ENCODE measurements at places on chromosomes 3 and 15.

DNA sequence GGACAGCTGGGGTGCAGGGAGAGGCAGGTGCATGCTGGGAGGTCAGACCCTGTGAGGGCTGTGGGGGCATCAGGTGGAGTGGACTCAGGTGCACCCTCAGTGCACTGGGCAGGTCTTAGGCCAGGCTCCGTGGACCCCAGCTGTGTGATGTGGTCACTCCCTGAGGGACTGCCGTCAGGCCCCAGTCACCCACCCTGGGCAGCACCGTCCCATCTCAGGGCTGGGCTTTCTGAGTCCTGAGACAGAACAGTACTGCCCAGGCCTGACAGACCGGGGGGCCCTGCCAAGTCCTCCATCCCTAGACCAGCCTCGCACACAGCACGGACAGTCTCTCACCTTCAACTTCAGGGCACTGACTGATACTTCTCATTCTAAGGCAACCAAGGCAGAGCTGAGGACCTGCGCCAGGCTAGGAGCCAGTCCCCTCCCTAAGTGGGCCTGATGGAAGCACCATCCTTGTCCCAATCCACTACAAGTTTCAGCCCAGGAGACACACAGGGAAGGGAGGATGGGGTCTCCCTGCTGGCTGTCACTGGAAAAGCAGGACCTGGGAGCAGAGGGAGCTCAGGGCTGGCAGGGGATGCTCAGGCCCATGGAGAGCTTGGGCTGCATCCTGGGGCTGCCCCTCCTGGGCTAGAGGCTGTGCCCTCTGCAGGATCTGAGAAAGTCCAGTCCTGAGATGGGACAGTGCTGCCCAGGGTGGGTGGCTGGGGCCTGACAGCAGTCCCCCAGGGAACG, 86.3 kb downstream of the LMLN start:
- no peak for DNase-seq

- no peak for DNase-seq
These were observed 56.2 kb downstream of the SH3BP5 start for GRCh38 chr3:15276028-15276724.

GRCh38 chr3:148221303-148221702, 476.4 kb upstream of the AGTR1 start:
- no peak for DNase-seq

- no peak for DNase-seq
These were observed 18.7 kb upstream of the KPNA1 start for GRCh38 chr3:122533480-122533879.

GRCh38 chr3:145620002-145620401, 541.0 kb downstream of the PLOD2 start:
- DNase-seq, result no peak

DNA sequence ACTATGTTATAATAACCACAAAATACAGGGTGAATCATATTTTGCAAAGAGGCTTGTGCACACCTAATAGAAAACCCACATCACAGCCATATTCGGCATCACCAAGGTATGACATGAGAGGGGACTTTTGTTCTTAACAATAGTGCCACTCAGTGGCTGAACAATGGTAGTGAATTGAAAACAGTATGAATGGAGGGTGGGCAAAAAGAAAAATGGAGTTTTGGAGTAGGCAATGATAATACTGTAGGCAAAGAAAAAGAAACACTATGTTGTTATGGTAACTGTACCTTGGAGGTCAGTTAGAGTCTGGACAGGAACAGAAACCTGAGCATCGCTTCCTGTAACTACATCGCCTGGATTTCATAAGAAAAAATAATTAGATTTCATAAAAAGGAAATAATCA, 348.6 kb downstream of the PLCL2 start:
- DNase-seq, result no peak

DNA sequence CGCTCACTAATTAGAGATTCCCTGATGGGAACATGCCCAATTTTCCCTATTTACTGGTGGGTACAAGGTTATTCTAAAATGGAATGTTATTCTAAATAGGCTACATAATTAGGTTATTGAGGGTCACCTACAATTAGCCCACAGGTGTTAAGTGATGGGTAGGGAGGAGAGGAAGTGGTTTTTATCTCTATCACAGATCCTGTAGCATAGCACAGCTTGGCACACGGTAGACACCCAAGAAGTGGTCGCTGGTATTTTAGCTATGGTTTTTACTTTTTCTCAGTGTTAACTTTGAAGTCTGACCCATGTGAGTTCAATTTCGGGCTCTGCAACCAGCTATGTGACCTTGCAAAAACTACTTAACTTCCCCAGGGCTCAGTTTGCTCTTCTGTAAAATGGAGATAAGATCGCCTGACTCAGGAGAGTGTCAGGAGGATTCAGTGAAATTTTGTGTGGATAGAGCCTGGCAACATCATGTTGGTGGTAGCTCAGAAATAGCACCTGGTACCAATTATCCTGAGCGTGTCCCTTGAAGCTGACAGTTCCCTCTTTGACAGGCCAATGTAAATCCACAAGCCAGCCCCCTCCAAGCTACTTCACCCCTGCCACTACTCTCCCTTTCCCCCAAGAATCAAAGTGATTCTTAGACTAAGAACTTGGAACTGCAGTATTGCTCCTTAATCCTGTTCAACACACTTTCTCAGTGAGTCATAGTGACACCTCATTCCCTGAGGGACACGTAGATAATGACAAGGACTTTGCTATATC, 8.7 kb upstream of the LMCD1 start:
- DNase-seq, result no peak

GRCh38 chr3:131591394-131592014, 88.7 kb upstream of the MRPL3 start:
- no peak for DNase-seq

DNA sequence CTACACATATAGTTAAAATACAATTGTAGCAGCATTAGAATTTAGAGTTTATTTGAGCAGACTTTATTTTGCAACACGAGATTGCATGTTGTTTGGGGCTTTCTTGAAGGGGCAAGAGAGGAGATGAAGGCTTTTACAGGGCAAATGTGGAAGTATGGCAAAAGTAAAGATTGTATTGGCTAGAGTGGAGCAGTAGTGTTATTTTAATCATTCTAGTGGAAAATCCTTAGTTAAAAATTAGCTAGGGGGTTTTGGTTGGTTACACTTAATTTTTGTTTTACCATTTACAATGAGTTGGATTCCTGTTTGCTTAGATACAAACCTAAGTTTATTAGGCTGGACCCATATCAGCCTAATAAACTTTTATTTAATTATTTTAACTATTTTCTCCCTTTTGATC, 4.6 kb downstream of the OR5H15 start:
- DNase-seq, result no peak

GRCh38 chr3:20343790-20344189, 157.8 kb upstream of the SGO1 start:
- DNase-seq, result no peak

DNA sequence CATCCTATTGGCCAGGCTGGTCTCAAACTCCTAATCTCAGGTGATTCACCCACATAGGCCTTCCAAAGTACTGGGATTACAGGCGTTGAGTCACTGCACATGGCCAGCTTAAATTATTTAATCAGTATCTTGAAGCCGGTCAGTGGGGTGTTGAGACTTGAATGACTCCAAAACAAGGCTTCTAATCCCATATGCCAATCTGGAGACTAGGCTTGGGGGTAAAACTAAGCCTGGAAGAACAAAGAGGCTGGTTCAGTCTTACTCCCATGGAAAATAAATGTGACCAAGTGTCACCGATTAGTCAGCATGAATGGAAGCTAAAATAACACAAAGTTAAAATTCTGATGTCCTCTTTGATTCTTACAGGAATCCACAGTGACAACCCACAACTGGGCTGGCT, 509.1 kb downstream of the FOXP1 start:
- DNase-seq, result no peak

DNA sequence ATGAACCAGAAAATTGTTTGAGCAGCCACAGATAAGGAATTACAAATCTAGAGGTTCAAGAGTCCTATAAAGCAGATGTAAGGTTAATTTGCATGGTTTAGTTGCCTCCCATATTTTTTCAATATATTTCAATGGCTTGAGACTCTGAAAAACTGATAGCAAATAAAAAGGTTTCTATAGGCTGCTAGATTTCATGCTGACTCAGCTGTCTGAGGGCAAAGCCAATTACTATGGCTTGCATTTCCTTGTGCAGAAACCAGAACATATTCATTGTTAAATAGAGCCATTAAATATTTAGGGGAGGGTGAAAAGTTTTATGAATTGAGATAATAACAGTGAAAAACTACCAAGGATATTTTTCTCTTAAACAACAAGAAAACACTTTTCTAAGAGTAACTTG, 278.1 kb upstream of the CADM2 start:
- DNase-seq, result no peak

DNA sequence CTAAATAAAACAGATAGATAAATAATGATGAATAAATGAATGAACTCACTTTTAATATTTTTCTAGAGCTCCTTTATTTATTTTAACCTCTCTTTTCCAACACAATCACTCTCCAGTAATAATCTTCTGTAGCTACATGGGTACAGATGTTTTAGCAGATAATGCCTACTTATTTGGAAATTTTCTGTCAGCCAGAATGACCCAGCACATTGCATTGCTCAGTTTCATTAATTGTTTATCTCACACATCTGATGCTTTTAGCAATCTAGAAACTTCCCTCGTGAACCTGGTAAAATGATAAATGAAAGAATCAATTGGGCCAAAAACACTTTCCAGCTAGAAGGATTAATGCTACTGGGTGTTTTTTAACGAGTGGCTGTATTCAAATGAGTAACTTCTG, 14.9 kb upstream of the MYH15 start:
- no peak for DNase-seq

- no peak for DNase-seq
These were observed 33.0 kb downstream of the ANP32A start for GRCh38 chr15:68787609-68788263.

DNA sequence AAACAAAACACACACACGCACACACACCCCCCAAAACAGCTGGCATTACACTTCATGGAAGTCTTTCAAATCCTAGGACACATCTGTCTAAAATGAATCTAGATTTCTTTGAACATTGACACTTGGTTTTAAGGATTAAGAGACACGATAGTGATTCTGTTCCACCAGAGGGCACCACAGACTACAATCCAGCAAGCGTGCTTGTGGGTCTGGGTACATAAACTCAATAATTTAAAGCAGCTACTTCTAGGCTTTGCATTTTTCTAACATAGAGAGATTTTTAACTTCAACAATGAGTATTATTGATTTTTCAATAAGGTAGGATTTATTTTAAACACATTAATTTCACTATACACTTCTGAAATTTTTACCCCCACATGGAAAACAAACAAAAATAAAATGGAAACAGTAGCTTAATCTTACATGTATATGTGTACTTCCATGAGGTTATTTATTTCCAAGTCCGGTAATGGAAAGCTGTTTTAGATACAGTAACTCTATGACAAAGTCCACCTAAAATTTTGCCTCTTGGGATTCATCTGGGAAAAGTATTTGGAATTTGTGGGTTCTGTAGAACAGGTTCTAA, 564.0 kb upstream of the TGFBR2 start:
- no peak for DNase-seq

GRCh38 chr3:46467562-46467961, 2.9 kb upstream of the LTF start:
- no peak for DNase-seq

DNA sequence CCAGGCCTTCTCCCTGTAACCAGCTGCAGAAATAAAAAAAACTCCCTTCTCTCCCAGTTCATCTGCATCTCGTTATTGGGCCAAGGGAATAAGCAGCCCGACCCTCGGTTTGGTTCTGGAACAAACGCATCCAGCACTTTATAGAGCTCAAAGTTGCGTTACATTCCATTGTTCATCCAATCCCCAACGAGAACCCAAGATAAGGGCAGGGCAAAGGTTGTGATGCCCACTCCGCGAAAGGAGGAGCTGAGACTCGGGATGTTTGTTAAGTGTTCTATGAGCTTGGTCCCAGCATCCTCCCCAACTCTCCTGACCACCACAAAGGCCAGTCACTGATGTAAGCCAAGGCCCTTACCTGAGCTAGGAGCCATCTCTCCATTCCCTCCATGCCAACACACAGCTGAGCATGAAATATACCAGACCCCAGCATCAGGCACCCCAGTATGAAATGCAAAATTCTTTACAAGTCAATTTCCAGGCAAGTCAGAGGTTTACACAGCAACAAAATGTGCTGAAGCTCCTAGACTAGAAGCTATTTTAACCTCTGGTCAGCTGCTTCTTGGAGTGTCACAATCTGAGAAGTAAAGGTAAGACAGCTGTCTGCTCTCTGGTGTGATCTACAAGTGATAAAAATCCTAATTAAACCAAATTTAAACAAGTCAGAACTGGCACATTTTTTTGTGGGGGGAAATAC, 17.9 kb downstream of the CCDC12 start:
- DNase-seq, result no peak

- no peak for DNase-seq
These were observed 26.0 kb upstream of the BUB1B start for GRCh38 chr15:40134885-40135284.

- DNase-seq, result no peak
These were observed 706.1 kb upstream of the GOLIM4 start for GRCh38 chr3:168801794-168802193.

GRCh38 chr3:190716961-190717360, 145.5 kb downstream of the GMNC start:
- no peak for DNase-seq

GRCh38 chr15:27272427-27272826, 301.4 kb downstream of the GABRG3 start:
- no peak for DNase-seq

- DNase-seq, result no peak
These were observed 91.6 kb downstream of the SCN11A start for GRCh38 chr3:38960042-38960622.

- DNase-seq, result no peak
These were observed 21.3 kb upstream of the LRRC58 start for GRCh38 chr3:120370463-120370862.

- DNase-seq, result no peak
These were observed 15.8 kb downstream of the ABHD17C start for GRCh38 chr15:80710635-80711554.

DNA sequence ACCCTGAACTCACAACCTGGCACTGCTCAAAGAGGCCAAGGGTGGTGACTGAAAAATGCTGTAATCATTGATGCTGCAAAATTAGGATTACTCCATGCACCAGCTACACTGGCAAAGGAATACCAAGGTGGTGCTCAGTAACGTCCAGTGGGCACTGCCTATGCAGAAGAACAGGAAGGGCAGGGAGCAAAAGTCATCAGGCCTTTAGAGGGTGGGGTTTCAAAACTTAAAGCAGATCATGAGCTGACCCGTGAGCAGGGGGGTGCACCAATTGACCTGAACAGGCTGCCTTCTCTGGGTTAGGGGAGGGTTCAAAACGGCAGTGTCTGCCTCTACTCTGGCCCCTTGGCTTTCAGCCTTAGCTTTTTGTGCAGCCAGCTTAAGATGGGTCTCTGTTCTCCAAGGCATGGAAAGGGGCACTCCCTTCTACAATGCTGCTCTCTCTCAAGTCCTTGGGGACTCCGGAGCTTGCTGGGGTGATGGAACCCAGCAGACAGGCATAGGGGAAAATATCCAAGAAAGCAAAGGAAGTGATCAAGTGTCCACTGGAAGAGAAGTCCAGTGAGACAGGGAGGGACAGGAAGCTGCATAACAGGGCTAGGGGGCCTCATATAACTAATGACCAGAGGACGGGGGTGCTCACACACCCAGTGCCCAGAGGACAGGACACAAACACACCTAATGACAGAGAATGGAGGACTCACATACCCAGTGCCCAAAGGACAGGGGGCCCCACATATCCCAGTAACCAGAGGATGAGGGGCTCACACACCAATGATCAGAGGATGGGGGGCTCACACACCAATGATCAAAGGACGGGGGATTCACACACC, 11.4 kb downstream of the RAB6B start:
- DNase-seq, result no peak

Measured in activated B cell treated with CpG ODN at 0.5 μM for 24 hours (primary cell).